Cerebellum (tissue), 4 donors: ENCODE measurements at places on chromosomes 16 and 17.

DNA sequence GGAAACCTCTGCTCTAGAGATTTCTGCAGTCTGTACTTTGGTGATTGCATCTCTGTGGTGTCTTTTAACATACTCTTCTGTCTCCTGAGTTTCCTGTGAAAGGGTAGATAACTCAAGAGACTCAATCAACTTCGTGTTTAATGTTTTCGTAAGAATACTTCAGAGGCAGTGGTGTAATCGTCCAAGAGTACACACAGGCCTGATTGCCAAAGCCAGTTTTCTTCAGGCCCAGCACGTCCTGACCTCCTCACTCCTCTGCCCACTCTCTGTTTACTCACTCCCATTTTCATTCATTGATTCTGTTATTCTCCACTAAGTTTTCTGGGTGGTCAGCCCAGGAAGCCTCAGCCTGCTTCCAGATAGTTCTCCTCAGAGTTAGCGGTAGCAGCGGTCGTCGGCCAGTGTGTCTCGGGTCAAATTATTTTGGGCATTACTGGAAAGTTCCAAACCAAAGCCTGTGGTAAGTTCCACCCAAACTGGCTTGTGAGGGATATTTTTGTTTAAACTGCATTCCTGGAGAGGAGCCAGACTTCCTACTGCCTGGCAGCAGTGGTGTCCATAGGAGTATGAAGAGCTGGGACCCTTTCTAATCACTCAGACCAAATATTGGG, 293.2 kb downstream of the WWOX start:
- no peak for DNase-seq

- DNase-seq: no peak
Measured at GRCh38 chr16:80280557-80280956, 260.2 kb upstream of the DYNLRB2 start.

DNA sequence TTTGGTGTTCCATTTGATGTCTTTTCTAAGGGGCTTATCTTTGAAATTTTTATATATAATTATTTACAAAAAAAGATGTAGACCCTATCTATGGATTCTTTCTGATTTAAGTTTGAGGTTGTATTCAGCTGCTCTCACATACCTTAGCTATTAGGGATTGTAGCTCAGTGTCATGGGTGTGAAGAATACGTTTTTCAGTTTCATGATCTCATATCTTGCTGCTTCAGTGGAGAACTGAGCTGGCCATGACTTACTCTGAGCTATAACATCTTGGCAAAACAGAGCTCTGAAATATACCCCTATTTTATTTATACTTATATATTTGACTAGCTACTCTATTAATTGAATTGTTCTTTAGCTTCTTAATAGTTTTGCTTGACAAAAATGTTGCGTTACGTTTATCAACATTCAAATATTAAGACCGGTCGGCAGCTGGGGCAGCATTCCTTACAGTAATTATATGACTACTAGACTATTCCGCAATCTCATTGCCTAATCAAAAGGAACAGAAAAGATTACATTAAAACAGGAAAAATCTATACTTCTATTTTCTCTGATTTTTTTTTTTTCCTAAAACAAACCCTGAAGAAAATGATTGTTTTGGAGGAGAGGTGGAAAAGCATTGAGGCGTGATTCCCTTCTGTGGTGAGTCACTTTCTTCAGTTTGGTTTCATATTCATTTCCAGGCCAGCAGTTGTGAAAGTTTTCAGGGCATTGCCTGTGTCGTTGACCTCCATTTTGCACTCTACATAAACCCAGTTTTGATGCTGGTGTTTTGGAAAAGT, 24.1 kb upstream of the KRT24 start:
- DNase-seq: no peak

- no peak for DNase-seq
Measured at GRCh38 chr16:15618392-15618791, 24.6 kb downstream of the MARF1 start.

GRCh38 chr16:66359811-66360608, 6.5 kb upstream of the CDH5 start:
- DNase-seq: peak; percentile 31

- DNase-seq: no peak
Measured at GRCh38 chr16:56513091-56513490, 6.7 kb downstream of the BBS2 start.

GRCh38 chr16:49458243-49458642, 84.6 kb downstream of the C16orf78 start:
- no peak for DNase-seq

- no peak for DNase-seq
Measured at GRCh38 chr16:79067600-79067999, 532.9 kb downstream of the MAF start.

GRCh38 chr17:9146064-9146463, 124.8 kb downstream of the NTN1 start:
- no peak for DNase-seq

- DNase-seq: no peak
Measured at GRCh38 chr17:1170739-1171138, 9.0 kb downstream of the ABR start.

GRCh38 chr17:72730077-72730476, 362.4 kb downstream of the SLC39A11 start:
- DNase-seq: no peak

DNA sequence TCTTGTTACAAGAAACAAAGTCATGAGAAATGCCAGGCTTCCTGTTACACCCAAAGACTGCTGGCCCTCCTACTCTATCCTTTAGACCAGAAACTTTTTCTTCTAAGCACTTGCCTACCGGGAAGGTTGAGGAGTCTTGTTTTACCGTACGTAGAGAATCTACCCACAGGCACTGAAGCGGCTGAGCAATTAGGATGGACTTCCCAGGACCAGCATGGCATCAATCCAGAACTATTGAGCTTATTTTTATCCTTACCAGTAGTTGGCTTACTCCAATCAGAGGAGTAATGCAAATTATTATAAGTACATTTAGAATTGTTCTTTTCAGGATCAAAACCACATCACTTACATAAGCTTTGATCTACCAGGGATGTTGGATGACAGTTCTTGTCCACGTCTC, 25.6 kb downstream of the CEP95 start:
- no peak for DNase-seq

DNA sequence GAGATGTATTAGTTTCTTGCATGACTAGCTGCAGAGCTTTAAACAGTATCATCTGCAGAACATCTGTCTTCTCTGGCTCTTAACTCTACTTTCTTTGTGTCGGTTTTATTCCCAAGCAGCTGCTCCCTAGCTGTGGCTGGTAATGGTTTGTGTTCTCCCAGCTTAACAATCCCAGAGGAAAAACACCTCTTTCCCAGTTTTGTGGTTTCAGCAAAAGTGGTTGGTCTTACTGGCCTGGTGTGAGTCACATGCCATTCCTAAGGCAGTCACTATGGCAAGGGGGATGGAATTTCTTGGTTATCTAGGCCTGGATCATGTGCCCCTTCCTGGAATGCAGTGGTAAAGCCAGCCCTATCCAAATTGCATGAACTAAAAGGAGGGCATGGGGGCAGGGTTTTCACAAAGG, 27.5 kb downstream of the OMG start:
- no peak for DNase-seq

DNA sequence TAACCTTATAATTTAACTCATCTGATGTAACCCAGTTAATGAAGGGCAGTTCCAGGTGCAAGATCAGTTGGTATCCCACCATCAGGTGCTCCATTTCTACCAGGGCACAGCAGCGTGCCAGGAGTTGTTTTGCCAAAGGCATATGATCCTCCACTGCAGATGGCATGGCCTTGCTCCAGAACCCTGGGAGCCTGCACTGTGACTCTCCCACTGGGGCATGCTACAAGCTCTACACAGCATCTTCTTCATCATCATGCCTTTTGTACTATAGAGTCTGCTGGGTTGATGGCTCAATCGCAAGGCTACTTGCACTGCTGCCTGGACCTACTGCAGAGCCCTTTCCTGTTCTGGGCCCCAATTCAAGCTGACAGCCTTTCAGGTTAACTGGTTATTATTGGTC, 11.3 kb upstream of the MAPT start:
- peak; percentile 42 for DNase-seq

GRCh38 chr17:66430846-66431795, 128.7 kb downstream of the PRKCA start:
- DNase-seq: no peak

DNA sequence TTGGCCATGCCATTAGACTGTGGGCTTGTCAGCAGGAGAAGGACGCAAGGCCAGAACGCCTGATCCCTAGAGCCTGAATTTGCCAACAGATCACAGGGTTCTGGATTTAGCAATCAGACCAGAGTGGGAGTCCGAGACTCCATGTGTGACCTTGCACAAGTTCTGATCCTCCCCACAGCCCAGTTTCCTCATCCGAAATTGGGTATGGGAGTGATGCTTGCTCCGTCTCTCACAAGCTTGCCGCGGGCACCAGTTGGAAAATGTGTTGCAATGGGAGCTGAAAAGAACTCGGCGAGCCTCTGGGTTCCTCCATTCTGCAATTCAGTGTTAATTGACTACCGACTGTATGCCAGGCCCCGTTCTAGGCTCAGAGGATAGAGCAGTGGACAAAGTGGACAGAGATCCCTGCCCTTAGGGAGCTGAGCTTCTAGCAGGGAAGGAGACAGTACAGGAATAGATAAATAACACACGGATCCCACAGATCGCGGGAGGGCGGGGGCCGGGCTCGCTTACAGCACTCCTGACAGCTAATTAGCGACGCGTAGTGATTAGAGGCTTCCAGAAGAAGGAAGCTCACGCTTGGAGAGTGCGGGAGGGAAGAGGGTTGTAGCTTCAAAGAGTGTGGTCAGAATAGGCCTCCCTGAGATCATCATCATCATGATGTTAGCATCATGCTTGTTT, 150.4 kb upstream of the CIBAR2 start:
- no peak for DNase-seq

DNA sequence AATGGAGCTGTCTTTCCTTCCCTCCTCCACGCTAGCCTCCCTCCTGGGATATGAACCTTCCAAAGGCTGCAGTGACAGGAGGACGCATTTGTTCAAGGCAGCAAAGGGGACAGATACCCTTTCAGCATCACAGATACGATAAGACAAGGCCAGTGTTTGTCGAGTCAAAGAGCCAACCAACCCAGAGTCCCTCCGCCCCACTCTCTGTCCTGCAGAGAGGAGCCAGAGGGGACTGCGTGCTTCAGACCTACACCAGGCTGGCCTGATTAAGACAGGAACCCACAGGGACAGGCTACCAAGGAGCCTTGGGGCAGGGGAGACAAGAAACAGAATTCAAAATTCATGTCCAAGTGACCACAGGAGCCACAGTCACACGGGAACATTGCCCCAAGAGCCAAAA, 72.6 kb upstream of the CDH5 start:
- no peak for DNase-seq

DNA sequence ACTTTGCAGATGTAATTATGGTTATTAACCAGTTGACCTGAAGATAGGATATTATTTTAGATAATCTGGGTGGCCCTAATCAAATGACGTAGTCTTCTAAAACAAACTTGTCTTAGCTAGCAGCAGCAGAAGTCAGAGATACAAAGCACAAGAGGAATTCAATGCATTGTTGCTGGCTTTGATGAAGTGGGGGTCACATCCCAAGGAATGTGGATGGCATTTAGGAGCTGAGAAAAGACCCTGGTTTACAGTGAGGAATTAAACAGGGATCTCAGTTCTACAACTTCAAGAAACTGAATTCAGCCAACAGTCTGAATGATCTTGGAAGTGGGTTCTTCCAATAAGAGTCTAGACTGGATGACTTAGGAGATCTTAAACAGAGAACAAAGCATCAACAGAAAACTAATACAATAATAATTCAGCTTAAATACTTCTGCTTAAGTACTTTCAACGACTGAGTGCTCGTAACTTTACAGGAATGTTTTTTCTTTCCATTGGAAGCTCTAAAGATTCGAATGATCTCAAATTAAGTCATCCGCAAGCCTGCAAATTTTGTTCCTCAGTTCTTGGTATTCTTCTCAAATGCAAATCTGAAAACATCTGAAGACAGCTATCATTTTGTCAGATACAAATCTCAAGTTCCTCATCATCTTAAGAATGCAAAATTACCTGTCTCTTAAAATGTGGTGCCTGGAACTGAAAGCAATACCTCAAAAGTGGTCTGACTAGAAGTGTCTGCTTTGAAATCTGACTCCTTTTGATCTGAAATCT, 3.3 kb downstream of the C16orf46 start:
- no peak for DNase-seq

DNA sequence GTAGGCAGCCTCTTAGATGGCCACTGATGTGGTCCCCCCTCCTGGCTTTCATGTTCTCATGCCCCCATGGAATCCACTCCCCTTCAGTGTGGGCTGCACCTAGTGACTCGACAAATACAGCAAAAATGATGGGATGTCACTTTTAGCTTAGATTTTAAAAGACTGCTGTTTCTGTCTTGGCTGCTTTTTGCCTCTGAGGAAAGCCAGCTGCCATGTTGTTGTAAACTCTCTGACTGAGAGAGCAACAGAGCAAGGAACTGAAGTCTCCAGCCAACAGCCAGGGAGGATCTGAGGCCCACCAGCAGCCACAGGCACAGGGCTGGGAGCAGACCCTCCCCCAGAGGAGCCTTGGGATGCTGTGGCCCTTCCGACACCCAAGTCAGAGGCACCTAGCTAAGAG, 60.6 kb upstream of the MARCHF10 start:
- DNase-seq: no peak

- no peak for DNase-seq
Measured at GRCh38 chr17:4920351-4921048, 11.6 kb upstream of the GP1BA start.

GRCh38 chr17:56176091-56176490, 22.8 kb downstream of the ANKFN1 start:
- no peak for DNase-seq

- no peak for DNase-seq
Measured at GRCh38 chr16:59195242-59195641, 461.1 kb upstream of the GOT2 start.

DNA sequence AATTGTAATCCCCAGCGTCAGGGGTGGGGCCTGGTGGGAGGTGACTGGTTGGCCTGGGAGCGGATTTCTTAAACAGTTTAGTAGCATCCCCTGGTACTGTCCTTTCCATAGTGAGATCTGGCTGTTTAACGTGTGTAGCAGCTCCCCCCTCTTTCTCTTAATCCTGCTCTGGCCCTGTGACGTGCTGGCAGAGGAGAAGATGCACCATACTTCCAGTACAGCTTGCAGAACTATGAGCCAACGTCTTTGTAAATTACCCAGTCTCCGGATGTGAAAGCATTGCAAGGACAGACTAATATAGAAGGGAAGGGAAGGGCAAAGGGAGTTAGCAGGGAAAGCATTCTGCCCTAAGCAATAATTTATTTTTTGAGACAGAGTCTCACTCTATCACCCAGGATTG, 83.9 kb downstream of the RMI2 start:
- DNase-seq: peak; percentile 51

GRCh38 chr17:4986403-4986802, 1.1 kb downstream of the CAMTA2 start:
- DNase-seq: peak; percentile 38

GRCh38 chr16:31201582-31202413, 762 bp downstream of the PYCARD start:
- DNase-seq: no peak

DNA sequence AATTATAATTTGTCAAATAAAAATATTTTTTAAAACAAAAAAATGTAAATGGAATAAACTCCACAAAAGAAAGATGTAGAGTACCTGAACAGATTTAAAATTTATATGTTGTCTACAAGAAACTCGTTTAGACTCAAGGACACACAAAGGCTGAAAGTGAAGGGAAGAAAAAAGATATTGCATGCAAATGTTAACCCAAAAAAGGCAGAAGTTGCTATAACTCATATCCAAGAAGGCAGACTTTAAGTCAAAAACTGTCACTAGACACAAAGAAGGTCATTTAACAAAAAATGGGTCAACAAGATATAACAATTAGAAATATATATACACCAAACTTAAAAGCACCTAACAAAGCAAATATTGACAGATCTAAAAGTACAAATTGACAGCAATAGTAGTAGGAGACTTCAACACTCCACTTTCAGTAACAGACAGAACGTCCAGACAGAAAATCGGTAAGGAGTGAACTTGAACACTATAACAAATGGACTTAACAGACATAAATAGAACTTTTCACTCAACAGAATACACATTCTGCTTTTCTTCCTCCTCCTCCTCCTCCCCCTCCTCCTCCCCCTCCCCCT, 40.8 kb upstream of the MYLK3 start:
- no peak for DNase-seq
